ENCODE measurements at places on chromosomes 7 and 10.
A peak's percentile ranks its signal among the peaks of the same experiment; 100 is the strongest.

- DNase-seq = no peak
Observed at GRCh38 chr10:30036341-30036740, 23.0 kb downstream of the JCAD start.

GRCh38 chr10:89241026-89241425 is 10.5 kb downstream of the LIPA start:
- DNase-seq = no peak

DNA sequence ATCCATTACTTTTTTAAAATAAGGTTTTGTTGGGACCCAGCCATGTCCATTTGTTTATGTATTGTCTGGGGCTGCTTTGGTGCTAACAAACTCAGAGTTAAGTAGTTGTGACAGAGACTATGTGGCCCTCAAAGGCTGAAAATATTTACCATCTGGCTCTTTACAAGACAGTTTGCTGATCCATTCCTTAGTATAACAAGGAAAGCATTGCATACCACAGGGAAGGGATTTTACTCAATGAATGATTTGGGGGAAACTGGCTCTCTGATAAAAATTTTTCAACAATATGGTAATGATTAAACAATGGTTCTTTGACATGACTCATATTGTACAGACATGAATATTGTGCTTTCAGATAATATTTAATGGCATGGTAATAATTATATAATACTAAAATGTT is 738.1 kb downstream of the KCNMA1 start:
- no peak for DNase-seq

DNA sequence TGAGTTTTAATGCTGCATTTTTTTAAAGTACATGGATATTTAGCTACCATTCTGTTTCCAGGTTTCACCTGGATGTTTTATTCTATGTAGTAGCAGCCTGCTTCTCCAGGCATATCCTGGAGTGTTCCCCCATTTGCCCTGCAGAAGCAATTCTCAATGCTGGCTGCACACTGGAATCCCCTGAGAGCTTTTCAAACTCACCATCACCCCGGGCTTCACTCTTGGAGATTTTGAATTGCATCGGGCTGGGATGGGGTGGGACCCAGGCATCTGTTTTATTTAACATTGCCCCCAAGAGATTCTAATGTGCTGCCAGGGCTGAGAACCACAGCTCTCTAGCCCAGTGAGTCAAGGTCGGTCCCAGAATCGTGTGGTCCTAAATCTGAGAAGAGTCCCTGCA is 113.2 kb upstream of the MACROH2A2 start:
- no peak for DNase-seq

- no peak for DNase-seq
Observed at GRCh38 chr10:110491346-110491745, 6.4 kb upstream of the DUSP5 start.

DNA sequence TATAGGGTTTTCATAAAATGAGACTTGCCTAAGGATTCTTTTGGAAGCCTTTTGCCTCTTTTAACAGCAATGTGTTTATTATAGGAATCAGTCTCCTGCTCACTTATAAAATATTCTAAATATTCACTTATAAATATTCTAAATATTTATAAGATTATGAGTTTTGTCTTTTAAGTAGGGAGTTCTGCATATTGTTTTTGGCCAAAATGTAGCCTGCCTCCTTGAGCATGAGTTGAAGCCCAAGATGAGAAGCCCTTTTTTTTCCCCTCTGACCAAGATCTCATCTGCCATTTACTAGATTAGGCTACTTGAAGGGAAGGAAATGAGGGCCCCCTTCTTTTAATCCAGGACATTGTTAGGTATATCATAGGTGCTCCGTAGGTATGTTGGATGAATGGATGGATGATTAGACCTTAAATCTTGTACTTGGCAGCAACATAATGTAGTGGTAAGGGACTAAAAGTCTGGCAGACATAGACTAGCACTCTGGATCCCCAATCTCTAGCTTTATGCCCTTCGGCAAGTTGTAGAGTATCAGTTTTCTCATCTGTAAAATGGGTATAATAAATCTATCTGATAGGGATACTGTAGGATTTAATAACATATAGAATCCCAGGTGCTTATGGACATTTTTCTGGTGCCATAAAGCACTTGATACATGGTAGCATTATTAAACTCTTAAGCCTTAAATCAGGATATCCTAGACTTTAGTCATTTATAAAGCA is 59.1 kb downstream of the ARID5B start:
- no peak for DNase-seq

DNA sequence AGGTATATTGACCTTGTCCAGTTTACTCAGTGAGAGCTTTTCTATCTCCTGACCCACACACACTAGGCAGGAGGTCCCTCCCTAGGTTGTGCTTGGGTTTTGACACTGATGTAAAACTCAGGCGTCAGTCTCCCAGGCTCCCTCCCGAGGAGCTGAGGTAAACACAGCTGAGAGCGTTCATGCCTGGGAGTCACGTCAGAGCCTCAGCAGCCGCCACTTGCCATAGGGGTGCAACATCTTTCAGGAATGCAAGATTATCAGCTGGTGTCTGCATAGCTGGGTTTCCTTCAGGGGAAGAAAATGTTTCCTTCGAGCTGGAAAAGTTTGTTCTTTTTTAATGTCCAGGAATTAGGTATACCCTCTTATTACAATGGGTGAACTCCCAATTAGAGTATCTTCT is 70.6 kb downstream of the FGFR2 start:
- DNase-seq = no peak

DNA sequence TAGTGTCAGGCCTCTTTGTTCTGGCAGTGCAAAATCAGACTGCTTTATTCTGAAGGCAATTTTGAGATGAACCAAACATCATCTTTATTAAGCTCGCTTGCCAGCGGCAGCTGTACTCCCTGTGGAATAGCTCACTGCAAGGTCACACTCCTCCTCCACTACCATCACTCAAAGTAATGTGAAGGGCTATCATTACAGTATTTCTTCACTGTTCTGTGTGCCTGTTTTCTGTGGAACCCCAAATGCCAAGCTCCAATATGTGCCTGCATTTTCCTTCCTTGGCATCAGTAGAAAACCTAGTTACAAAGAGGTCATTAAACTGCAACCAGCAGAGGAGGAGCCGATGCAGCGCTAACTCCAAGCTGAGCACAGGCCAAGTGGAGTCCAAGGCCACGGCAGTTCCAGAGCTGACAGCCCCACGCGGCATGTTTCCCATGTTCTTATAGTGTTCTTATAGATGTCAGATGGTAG is 21.4 kb downstream of the BCCIP start:
- no peak for DNase-seq

GRCh38 chr7:132255898-132256297 is 320.4 kb downstream of the PLXNA4 start:
- DNase-seq = no peak

DNA sequence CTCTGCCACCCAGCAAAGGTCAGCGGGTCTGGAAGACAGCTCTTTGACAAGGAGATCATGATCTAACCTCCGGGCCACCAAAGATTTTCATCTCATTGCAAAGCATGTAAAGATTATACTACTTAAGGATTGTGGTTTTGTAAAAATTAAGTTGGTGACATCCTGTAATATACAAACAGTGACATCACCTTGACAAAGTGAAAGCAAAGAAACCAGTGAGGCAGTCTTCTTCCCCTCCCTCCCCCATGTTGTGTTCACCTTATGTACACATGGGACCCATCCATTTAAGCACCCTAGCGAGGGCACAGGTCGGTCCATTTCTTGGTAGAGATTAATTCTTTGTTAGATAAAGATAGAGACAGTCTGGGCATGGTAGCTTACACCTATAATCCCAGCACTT is 3.9 kb downstream of the MDH2 start:
- DNase-seq = no peak

DNA sequence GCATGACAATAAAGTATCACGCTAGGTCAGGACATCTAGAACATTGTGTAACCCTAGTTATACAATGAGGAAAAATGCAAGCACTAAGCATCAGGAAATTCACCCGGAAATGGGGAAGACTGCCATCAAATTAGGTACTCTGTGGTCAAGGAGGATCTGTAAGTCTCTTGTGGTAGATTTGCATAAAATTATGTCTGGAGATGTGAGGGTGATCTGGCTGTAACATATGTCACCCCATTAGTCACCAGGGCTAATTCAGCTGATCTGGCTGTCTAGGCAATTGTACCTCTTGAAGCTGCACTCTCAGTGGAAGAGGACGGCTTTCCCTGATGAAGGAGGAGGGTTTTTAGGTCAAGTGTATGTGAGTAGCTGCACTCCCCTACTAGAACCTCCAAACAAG is 14.8 kb downstream of the AKR1D1 start:
- DNase-seq = no peak

GRCh38 chr7:70219061-70219460 is 620.8 kb downstream of the AUTS2 start:
- no peak for DNase-seq

GRCh38 chr7:6653071-6654003 is 16.2 kb downstream of the ZNF316 start:
- DNase-seq = no peak

DNA sequence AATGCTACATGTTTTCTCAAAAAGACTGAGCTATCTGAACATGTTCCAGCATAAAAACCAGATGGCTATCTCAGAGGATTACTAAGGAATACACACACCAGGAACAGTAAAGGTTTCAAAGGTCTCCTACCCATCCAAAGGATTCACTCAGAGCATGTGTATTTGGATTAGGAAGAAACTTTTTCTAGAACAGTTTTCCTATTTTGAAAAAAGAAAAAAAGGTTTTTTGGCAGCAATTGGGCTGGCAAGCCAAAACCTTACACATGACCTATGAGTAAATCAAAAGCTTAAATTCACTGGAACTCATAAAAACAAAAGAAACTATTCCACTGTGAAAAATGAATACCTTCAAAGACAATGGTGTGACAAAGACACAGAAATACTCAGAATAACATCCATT is 9.6 kb downstream of the TPK1 start:
- no peak for DNase-seq

DNA sequence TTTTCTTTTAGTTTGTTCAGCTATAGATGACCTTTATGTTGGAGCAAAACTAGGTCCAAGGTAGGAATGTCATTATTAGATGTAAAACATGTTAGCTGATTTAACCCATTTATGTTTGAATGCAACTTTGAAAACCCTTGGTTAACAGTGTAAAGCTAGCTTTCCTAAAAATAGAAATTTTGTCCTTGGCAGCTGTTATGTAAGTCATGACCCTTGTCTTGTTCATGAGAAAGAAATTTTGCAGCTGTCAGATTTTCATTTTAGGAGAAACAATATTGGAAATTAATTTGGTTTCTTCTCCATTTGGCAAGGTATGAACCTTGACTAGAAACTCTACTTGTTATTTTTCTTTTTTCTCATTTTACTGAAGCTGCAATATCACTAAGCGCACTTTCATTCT is 23.9 kb upstream of the CCAR1 start:
- no peak for DNase-seq

- no peak for DNase-seq
Observed at GRCh38 chr10:26212511-26212910, 4.1 kb upstream of the GAD2 start.

DNA sequence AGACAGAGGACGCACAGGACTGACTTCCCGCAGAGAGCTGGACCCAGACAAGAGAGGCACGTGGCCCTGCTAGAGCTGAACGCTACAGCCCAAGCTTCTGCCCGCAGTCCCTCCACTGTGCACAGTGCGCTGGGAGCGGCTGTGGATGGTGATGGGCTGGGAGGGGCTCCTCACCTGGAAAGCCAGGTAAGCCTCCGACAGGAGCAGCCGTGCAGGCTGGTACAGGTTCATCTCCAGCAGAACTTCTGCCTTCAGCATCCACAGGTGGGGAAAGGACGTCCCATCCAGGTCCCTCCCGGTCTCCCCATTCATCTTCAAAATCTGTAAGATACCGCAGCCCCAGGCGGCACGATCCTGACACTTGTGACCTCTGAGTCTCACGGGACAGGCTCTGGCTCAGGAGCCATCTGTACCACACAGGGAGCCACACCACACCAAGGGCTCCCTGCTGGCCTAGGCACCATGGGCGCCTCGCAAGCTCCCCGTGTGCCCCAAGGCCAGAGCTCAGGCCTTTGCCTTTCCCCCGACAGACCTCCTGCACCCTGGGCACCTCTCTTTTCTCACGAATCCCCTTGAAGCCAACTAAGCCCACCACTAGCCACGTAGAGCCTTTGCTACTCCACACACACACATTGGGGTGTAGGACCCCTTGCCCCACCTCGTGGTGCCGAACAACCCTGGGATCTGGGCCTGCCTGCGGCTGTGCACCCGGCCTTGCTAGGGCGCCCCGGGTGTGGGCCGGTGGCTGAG is 76.3 kb downstream of the CFAP46 start:
- no peak for DNase-seq

GRCh38 chr7:22806752-22807151 is 15.9 kb downstream of the TOMM7 start:
- no peak for DNase-seq

DNA sequence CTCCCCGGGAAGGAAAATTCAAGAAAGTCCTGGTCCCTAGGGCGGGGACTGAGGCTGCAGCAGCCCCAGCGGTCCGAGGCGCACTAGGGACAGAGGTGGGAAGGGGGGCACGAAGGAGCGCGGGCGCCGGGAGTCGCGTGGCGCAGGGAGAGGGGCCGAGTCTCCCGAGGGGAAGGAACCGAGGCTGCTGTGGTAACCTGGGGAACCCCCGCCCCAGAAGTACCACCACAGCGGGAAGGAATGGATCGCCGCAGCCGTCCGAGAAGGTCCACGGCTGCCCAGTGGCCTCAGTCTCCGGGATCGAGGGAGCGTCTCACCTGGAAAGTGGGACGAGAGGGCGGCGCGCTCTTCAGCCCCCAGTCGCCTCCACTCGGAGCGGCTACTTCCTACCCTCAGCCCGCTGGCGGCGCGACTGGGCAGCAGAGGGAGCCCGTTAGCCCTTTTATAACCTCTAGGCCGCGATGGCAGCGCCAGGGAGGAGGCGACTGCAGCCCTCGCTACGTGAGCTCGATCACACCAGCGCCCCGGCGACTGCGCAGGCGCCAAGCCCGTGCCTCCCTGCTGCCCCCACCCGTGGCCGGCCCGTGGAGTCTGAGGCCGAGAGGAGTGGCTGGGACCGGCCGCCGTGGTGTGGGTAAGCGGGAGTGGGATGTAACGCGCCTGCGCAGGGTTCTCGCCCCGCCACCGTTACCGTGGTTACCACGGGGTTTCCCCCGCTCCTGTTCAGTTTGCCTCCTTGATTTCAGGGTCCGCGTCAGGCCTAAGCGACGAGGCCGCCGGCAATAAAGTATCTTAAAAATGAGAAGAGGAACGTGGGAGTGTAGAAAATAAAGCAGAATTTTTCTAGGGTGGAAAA is at the start of gene P4HA1:
Gene P4HA1 (minus strand): TSS at position 418 of the 856 bp plus-strand sequence. CDS start 21,983 bp downstream, outside the sequence.
- DNase-seq = peak; percentile 98
